Cardiac septum (tissue), 1 donor: ENCODE measurements at places on chromosomes 5 and 9.

DNA sequence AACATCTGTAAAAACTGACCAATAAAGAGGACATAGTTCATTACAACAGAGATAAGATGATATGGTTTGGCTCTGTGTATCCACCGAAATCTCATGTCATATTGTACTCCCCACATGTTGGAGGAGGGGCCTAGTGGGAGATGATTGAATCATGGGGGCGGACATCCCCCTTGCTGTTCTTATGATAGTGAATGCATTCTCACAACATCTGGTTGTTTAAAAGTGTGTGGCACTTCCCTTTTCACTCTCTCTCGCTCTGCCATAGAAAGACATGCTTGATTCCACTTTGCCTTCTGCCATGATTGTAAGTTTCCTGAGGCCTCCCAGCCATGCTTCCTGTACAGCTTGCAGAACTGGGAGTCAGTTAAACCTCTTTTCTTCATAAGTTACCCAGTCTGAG, 292.8 kb downstream of the SLF1 start:
- DNase-seq = no peak

DNA sequence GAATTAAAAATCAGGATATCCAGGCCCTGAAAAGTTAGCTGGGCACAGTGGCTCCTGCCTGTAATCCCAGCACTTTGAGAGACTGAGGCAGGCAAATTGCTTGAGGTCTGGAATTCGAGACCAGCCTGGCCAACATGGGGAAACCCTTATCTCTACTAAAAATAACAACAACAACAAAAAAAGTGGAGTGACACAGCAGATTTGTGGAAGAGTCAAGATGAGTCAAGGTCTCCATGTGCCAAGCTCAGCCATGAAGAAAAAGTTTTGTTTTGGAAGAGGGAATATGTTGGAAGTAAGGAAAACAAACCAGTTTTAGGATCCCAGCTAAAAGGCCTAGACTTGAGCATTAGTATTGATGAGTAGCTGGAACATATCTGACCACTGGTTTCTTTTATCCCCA, 14.7 kb downstream of the LRRC70 start:
- no peak for DNase-seq

- no peak for DNase-seq
Observed at GRCh38 chr5:59081693-59082092, 498.8 kb downstream of the RAB3C start.

GRCh38 chr9:31336386-31336785, 1048.1 kb upstream of the ACO1 start:
- DNase-seq = no peak

DNA sequence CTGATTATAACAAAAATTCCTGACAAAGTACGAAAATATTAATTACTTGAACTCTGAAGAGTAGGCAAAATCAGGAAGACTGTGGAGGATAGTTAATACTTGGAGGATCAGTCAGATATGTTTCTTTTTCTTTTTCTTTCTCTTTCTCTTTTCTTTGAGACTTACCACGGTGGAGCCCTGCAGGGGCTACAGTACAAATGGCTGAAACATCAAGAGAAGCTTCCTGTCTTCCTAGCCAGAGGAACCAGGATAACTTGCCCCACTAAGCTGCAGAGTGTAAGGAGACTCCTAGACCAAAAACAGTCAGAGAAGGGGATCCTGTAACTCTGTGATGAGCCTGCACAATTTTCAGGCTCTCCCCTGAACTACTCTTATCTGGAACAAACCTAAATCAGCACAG, 324.6 kb upstream of the TYRP1 start:
- no peak for DNase-seq

GRCh38 chr5:88507261-88507660, 238.6 kb upstream of the TMEM161B start:
- no peak for DNase-seq

DNA sequence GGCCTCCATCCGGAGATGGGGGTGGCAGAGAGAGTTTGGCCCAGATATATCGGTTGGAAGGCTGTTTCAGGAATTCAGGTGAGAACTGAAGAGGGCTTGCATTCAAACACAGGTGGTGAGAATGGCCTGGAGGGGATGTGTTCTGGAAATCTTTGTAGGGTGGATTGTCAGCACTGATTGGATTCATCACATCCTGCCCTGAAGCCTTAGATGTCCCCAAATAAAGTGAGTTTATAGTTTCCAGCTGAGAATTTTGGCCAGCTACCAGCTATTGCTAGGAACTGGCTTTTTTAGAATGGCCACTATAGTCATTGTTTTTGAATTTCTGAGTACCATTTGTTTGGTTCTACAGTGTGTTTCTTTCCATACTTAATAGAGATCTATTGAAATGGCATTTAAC, 46.1 kb upstream of the ANKH start:
- DNase-seq = no peak

DNA sequence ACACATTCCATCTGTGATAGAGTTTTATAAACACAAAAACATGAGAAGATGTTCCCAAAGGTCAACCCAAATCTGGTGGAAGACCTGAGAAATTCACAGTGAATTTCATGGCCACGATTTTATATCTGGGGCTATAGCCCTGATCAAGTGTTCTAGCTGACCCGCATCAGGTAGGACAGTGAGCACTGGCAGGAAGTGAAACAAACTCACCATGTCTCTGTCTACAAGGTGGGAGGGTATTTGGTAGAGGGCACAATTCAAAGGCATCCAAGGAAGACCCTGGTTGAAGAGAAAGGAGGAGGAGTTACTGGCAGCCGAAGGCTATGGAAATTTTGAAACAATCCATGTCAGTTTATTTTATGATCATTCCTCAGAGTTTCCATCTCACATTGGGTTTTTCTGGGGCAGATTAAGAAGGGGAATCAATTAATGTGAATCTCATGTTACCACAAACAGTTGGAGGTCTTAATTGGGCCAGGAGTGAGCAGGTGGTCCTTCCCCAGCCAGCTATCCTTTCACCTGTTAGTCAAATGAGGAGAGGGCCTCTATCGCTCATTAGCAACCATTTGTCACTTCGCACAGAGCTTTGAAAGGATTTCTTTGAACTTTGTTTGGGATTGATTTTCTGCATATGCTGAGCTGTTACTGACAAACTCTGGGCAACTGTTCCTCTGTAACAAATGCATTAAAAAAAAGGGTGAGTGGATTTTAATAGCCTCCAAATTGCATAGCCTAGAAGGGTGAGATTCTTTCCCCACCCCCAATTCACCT, 612.0 kb upstream of the CLINT1 start:
- DNase-seq = no peak

- no peak for DNase-seq
Observed at GRCh38 chr9:134902936-134903335, 14.8 kb downstream of the FCN1 start.

DNA sequence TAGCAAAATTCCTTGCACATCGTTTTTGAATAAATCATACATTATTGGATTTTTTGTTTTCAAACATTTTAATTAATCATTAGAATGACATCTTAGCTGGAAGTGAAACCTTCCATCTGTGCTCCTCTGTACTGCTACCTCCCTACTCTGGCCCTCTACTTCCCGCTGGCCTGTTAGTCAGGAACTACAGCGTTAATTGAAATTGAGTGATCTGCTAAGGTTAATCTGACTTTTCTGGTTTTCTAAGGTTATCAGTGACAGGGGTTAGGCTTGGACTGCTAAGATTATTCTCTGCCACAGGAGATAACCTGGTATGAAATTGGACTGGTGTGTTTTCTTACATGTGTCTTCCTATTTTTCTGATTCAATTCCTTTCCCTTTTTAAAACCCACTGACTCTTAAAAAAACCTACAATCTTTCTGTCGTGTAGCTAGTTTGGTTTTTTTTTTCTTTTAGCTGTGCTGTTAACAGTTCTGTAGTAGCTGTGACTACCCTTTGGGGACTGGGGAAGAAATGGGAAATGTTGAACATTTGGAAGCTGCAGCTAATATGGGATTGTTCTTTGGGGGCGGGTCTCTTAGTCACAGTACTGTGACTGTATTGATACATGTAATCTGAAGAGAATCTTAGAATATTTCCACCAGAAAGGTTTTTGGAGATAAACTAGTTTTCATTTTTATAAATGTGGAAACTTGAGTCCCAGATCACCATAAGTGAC, 4.6 kb downstream of the KIF2A start:
- DNase-seq = no peak

DNA sequence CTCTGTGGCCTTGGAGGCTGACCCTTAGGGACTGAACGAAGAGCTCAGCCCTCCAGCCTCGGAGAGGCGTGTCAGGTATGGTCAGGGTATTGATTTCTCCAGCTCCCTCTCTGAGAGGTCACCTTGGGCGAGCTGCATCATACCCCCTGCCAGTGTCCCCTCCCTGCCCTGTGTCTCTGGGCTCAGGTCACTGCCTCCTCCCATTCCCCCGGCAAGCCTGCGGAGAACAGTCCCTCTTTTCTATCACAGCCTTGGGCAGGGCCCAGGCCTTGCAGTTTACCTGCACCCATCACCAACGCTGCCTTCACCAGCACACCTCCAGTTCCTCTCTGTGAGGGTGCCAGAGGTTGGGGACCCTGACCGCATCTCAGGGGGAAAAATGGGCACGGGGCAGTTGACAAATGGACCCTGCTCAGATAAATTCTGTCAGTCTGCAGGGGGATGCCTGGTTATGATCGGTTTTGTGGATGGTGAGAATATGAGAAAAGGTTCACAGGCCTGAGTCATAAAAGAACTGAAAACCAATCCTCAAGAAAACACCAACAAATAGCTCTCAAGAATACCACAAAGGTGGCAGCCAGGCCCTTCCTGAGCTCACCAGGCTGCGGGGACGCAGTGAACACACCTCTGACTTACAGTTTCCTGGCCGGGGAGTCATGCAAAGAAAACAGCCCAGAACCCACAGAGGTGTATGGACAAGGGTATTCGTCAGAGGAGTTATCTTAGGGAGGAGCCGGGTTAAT, 24.7 kb upstream of the RXRA start:
- no peak for DNase-seq

DNA sequence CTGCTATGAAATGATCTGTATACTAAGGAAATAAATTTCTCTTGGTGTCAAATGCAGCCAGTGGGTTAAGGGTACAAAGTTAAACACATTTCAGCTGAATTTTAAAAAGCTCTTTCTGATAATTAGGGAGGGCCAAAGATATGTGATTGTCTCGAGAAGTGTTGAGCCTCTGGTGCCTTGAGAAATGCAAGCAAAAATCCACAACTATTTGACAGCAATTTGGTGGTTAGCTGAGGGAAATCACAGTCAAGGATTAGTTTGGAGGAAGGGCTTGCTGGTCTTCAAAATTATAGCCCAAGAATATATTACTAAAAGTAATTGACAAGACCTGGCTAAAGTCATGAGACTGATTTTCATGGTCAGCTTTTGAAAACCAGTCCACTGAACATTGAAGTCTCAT, 255.7 kb upstream of the PPP1R2B start:
- DNase-seq = no peak

- no peak for DNase-seq
Observed at GRCh38 chr5:41858890-41859289, 11.3 kb downstream of the OXCT1 start.

DNA sequence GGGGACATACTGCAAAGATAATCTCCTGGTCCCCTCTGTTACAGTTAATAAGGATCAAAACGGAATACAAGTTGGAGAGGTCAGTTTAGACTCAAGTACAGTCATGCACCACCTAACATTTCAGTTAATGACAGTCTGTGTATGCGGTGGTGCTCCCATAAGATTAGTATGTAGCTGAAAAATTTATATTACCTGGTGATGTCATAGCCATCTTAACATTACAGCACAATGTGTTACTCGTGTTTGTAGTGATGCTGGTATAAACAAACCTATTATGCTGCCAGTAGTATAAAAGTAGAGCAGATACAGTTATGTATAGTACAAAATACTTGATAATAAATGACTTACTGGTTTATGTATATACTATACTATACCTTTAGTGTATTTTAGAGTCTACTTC, 207.9 kb downstream of the GDNF start:
- DNase-seq = no peak

GRCh38 chr5:113546703-113547183, 33.2 kb downstream of the YTHDC2 start:
- DNase-seq = no peak

DNA sequence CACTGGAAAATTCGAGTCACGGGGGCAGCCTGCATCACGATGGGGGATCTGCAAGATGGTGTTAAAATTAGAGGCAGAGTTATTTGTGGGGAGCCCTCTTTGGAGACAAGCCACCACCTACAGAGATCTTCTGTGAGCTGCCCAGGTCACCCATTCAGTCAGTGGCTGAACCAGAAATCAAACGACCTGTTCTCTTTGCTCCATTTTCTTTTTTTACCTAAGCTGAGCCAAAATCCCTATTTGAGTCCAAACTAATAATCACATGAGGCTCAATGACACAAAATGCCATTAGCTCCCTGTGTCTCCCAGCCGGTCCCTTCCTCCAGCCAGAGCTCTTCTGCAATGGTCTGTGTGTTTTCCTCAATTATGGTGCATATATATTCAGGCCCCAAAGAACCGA, 394.2 kb downstream of the AGTPBP1 start:
- no peak for DNase-seq

GRCh38 chr5:2166306-2166978, 283.7 kb upstream of the IRX4 start:
- peak; percentile 65 for DNase-seq

DNA sequence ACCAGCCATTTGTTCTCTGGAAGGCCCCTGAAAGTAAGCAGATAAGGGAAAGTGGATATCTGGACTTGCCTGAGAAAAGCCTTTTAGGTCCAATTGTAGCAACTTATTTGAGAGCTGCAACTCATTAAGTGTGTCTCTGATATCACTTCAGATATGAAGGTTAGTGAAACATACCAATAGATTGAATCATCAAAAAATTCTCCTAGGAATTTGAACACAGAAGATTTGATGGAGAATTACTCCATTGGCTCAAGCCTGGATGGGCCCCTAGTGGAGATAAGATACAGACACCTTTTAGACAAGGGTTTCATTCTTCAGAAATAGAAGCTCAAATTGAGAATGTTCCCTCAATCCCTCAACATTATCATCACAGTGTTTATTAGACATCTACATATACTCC, 356.7 kb downstream of the NDUFS4 start:
- no peak for DNase-seq

- DNase-seq = no peak
Observed at GRCh38 chr9:37198831-37199230, 78.5 kb downstream of the ZCCHC7 start.

- DNase-seq = no peak
Observed at GRCh38 chr9:70658765-70659164, 244.3 kb upstream of the KLF9 start.

DNA sequence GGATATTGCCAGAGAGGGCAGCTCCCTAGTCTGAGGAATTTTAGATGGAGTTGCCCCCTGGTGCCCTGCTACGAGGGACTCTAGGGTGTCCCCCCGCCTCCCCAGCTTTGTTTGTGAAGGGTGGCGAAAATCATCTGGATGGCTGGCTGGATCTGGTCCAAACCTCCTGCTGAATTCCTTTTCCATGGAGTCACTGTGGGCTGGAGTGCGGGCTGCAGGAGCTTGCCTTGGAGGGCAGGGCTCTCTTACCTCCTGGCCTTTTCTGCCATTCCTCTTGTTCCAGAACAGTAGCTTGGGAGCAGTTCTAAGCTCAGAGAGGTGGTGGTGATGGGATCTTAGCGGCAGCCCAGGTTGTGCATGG, 2.1 kb downstream of the SYNPO start:
- DNase-seq = no peak

DNA sequence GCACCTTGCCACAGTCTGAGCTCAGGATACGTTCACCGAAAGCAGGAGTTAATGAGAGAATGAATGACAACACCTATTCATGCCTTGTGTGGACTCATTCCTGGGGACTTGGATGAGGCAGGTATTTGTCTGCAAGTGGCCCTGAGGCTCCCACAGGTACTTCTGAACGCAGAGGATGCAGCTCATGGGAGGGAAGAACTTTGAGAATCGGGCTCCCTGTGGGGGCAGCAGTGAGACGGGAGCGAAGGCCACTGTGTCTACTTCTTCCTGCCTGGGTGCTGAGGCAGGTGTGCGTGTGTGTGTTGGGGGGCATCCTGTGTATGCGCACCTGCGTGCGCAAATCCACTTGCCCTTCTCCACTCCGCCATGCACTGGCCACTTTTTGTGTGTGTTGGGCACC, 42.2 kb downstream of the PTPN3 start:
- no peak for DNase-seq
